Activated CD8-positive, alpha-beta memory T cell treated with anti-CD3 and anti-CD28 coated beads for 1 hour (primary cell): ENCODE measurements at places on chromosomes 12 and 14.

GRCh38 chr14:104827177-104828055, 26.5 kb downstream of the ZBTB42 start:
- DNase-seq, result no peak

DNA sequence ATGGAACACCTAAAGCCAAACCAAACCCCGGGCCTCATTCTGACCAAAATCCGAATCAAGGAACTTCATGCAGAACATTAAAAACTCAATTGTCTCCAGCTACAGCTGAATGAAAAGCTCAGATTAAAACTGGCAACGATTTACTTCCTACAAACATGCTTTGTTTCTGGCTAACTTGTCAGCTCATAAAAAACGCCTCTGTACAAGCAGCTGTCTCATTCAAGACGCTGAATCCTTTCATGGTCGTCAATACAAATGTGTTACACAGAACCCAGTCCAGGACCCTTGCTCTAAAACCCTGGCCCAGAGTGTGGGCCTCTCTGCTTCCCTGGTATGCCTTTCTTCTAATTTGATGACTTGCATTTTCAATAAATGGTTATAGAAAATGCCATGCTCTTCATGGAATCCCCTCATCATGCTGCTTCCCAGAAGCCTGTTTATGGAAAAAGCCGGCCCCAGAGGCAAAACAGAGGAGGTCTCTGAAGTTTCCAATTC, 183.1 kb downstream of the PHLDA1 start:
- DNase-seq, result no peak

GRCh38 chr12:85836197-85837090, at the start of gene RASSF9:
RASSF9 (minus strand) TSS chr12:85836409; CDS start chr12:85836201, 208 bp downstream.
- no peak for DNase-seq

- no peak for DNase-seq
These were observed 51.8 kb downstream of the PRIMA1 start for GRCh38 chr14:93736378-93737014.

DNA sequence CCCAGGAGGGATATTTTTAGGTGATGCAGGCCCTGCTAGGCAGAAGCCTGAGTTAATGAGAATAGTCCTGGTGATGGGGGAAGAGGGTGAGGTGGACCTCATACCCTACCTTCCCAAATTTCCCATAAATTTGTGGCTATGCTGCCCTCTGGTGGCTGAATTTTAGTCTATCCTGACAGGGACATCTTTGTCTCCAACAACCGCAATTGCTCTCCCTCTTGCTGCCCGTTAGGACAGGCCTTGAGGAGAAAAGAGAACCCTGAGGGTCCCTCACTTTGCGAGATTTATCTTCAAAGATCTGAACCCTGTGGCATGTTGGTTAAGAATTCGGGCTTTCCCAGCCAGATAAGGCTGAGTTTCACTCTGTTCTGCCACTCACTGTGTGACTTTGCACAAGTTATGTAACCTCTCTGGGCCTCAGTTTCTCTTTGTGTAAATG, 9.8 kb upstream of the ZNF385A start:
- no peak for DNase-seq

- no peak for DNase-seq
These were observed 6.6 kb downstream of the PPHLN1 start for GRCh38 chr12:42332301-42333285.
